ENCODE measurements at places on chromosomes 12 and 14. TPM values are rescaled to one million over a fixed set of nuclear protein-coding genes. Genes with fewer than 3 reads are reported as not detected.

- DNase-seq = peak; percentile 16
Measured at GRCh38 chr12:1815108-1815507, 5.3 kb upstream of the LRTM2 start.

DNA sequence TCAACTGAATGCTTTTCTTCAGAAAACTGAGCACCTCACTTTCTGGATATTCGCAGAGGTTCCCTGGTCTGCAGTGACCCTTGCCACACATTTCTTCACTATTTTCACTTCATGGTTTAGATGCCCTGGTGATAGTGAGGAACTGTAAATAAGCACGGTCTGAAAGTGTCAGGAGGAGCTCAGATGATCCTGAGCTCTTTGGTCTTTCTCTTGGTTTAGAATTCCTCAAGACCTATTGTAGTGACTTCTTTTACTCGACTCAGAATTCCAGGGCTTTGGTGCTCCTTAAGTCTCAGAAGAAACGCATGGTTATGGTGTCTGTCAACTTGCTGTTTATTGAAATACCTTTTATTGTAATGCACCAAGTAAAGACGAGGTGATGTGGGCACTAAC, 84.0 kb downstream of the SAMD4A start:
- DNase-seq = no peak

Gene VWF
- total RNA-seq = not detected

Gene TRPV4
- total RNA-seq = 0.96 TPM

GRCh38 chr12:79850610-79851299, 84.1 kb downstream of the PPP1R12A start:
- no peak for DNase-seq

GRCh38 chr12:122072031-122072970, 6.3 kb upstream of the MLXIP start:
- DNase-seq = peak; percentile 95

- no peak for DNase-seq
Measured at GRCh38 chr12:31603546-31604009, 12.6 kb upstream of the DENND5B start.

Gene GTF2A1
- total RNA-seq = 22.3 TPM

- no peak for DNase-seq
Measured at GRCh38 chr14:23310546-23310945, 3.9 kb downstream of the BCL2L2 start.

Gene SERPINA12
- total RNA-seq = not detected

- DNase-seq = peak; percentile 98
Measured at GRCh38 chr14:76956316-76957090, 72.0 kb downstream of the IRF2BPL start.

GRCh38 chr12:132429946-132430643, 59.9 kb upstream of the FBRSL1 start:
- peak; percentile 15 for DNase-seq

DNA sequence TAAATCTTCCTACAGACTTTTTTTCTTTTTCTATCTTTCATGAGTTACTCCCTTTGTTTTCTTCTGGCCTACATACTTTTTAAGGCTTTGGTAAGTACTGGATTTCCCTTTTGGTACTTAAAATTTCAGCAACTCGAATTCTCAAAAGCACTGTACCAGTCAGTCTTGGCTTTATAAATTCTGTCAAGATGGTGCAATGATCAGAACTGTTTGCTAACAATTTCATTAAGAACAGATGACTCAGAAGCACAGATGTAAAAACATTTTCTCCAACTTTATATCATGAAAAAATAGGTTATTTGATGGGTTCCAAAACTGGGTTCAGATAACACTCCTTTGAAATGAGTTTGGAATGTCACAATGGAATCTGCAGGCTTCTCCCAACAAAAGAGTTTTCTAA, 1961.8 kb upstream of the FLRT2 start:
- DNase-seq = no peak

GRCh38 chr14:67653651-67654280, 20.7 kb downstream of the VTI1B start:
- DNase-seq = no peak

Gene FOXG1
- total RNA-seq = not detected

Gene GAS2L3
- total RNA-seq = 79.4 TPM

DNA sequence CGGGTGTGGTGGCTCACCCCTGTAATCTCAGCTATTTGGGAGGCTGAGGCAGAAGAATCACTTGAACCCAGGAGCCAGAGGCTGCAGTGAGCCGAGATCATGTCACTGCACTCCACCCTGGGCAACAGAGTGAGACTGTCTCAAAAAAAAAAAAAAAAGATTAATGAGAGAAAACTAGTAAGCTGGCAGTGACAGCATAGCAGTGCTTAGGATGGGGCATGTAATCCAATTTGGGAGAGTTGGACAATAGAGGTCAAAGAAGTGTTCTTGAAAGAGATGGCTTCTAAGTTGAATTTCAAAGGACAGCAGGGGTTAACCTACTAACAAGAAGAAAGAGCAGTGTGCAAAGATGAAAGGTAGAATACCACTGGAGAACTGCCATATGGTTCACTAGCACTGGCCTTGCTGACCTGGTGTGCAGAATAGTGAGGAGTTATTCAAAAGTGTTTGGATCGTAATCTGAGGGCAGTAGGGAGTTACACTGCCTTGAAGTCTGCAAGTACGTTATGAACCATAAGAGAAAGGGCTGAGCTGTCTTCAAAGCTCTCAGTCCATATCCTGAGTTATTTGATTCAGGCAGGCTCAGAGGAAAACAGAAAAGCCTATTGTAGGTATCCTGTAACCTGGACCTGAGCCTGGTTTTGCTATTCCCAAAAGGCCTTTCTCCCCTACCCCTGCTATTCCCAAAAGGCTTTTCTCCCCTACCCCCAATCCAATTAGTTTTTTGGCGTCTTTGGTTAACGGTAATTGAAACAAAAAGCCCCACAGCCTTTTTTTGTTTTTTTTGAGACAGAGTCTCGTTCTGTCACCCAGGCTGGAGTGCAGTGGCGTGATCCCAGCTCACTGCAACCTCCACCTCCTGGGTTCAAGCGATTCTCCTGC, 3.4 kb downstream of the XPOT start:
- DNase-seq = no peak

Gene TAS2R10
- 0.68 TPM for total RNA-seq

- DNase-seq = no peak
Measured at GRCh38 chr14:92927349-92928257, 4.7 kb downstream of the CHGA start.

Gene EXD2
- total RNA-seq = 12.2 TPM

GRCh38 chr14:39268393-39268792, 34.7 kb downstream of the MIA2 start:
- DNase-seq = peak; percentile 12

DNA sequence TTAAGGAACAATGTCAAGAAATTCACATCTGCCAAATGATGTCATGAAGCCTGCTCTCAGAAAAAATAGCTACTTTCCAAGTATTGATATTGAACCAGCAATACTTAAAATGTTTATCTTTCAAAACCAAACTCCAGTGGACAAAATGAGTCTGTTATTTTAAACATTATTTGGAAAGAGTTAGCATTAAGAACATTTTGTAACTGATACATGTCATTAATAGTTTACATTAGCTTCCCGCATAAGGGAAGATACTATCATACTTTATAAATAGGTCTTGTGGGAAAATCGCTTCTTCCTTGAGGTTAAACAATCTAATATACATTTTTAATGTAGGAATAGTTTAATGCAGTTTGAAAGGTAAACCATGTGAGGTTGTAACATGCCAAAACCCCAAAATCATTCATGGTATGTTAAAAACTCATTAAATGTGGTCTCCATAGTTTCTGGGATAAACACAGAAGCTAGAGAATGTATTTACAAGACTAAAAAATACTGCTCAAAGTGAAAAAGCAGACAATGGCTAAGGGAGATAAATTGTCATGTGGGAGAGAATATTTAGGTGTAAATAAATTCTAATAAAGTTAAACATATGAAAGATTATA, 73.4 kb upstream of the ATP2B1 start:
- DNase-seq = no peak

Gene SERPINA10
- not detected for total RNA-seq

DNA sequence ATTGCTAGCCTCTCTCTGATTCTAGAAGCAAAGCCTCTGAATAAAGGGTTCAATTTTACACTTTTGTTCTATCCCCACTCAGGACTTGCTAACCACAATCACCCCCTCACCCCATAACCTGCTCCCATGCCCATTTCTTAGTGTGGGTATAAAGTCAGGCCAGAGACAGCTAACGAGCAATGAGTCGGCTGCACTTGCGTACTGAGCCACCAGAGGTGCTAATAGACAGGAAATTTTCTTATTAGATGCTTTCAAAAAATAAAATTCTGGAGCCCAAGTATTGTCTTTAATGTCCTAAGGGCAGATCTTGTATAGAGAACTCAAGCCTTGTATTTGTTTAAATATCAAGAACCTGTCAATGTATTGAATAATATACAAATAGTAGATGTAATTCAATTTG, 256.9 kb downstream of the SYT1 start:
- DNase-seq = no peak

DNA sequence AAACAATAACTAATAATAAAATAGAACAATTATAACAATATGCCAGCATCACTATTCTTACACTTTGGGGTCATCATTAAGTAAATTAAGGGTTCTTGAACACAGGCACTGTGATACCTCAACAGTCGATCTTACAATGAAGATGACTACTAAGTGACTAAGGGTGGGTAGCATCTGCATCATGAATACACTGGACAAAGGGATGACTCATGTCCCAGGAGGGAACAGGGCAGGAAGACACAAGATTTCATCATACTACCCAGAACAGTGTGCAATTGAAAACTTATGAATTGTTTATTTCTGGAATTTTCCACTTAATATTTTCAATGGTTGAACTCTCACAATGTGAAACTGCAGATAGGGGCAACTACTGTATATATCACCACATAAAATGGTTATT, 19.7 kb downstream of the TSPAN19 start:
- DNase-seq = peak; percentile 69

DNA sequence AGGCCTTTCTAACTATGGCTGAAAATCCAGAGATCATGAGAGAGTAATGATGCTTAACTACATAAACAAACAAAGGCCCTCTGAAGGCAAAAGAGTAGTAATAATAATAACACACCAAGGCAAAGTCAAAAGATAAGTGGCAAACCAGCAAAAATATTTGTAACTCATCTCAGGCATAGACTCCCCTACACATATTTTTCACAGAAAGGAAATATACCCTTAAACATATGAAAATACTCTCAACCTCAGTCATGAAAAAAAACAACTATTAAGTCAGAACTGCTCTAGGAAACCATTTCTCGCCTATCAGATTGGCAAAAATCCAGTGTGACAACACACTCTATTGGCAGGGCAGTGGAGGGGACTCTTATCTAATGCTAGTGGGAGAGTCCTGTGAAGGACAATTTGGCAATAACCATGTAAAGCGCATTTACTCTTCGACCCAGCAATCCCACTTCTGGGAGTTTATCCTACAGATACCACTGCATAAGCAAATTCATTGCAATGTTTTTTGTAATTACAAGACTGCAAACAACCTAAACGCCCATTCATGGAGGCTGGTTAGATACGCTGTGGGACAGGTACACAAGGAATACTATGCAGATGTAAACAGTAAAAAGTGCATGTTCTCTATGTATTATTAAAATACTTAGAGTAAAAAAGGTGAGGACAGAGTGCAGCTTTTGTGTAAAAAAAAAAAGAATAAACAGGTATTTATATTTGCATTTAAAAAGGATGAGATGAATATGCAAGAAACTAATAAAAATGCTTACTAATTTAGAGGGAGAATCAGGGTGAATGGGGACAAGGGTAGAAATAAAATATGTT, 26.0 kb upstream of the IL22 start:
- DNase-seq = peak; percentile 5

Gene CCDC196
- not detected for total RNA-seq

Gene NANOG
- not detected for total RNA-seq

DNA sequence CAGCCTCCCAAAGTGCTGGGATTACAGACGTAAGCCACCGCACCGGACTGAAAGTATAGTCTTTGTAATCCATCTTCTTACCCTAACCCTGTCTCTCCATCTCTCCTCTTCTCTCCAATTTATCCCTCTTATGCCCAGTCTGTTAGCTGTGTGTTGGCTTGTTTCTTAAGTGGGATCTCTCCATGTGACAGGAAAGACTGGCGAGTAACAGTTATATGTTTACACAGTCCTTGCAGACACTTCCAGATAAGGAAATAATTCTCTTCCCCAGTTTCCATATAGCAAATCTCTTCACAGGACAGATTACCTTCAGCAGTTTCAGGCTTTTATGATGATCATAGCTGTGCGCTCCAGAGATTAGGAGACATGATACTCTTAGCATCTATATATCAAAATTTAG, 16.0 kb upstream of the DIP2B start:
- DNase-seq = no peak

- no peak for DNase-seq
Measured at GRCh38 chr14:99944241-99944651, 121.0 kb upstream of the EVL start.

DNA sequence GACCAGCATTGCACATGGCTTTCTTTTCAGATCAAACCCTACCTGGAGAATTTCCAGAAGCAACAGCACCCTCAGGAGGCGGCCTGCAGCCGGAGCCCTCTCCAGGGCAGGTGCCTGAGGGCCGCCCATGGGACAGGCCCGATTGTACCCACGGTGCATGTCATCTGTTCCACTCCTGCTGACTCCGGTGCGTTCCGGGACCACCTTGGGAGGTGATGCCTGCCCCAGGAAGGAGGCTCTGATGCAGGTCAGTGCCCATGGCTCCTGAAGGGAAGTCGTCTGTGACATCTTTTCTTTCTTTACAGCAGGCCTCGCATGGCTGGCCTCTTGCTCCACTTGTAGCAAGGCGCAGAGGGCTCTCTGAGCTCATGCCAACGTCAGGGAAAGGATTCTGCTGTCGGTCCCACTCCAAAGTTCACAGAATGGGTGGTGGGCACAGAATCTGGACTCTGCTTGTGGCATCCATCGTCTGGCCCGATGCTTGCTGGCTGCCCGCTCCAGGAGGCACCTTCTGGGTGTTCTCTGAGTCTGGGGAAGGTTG, 160.7 kb upstream of the RTL1 start:
- DNase-seq = no peak

GRCh38 chr12:131828671-131829355, 620 bp downstream of the MMP17 start:
- no peak for DNase-seq

Gene RGS6
- not detected for total RNA-seq

All from RPMI7951 (cell line).